ENCODE measurements at places on chromosomes 1 and 21. TPM values are rescaled to one million over a fixed set of nuclear protein-coding genes. Genes with fewer than 3 reads are reported as not detected.
A peak's percentile ranks its signal among the peaks of the same experiment; 100 is the strongest.

DNA sequence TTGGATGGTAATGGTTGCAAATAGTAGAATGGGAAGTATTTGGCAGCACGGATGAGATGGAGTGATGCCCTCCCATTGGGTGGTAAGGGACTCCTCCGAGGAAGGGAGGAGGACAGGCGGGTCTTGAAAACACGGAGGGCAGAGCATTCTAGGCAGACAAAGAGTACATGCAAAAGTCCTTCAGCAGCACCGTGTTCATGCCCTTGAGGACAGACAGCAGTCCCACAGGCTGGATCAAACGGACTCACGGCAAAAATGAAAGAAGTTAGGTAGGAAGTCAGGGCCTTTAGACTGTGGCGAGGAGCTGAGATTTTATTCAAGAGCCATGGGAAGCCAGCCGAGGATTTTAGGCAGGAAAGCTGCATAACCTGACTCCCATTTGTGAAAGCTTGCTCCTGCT is 253.9 kb downstream of the RHOU start:
- no peak for DNase-seq

- no peak for DNase-seq
Observed at GRCh38 chr1:16920951-16921350, 780 bp upstream of the CROCC start.

- DNase-seq, result peak; percentile 99
Observed at GRCh38 chr1:183635606-183636333, at the start of gene ARPC5. Gene ARPC5, minus strand, starts transcription at chr1:183635783. Its CDS starts 124 bp downstream, at chr1:183635659.

DNA sequence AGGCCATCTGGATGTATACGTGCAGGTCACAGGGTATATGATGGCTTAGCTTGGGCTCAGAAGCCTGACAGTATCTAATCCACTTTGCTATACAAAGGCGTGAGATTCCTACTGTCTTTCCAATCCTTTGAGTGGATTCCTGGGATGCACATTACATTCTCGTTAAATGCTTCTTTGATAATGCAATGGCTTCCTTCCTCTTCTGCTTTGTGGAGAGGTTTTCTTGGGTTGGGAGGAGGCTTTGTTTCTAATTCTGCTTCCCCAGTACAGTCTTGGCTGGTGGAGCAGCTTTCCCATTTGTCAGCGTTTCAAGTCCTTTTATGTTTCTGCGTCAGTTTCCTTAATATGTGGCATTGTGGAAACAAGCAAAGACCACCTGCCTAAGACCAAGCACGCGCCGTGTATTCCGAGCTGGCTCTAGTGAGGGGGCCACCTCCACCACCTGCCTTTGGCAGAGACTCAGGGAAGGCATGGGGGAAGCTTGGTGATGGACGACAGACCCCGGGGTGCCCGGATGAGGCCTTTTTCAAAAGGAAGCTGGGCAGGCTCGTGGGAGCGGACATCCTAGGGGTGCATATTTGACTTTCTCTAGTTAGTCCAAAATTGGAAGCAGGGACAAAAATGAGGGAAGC is 72.7 kb downstream of the WDR4 start:
- no peak for DNase-seq

GRCh38 chr1:209080170-209080781 is 503.2 kb upstream of the CAMK1G start:
- DNase-seq, result no peak

DNA sequence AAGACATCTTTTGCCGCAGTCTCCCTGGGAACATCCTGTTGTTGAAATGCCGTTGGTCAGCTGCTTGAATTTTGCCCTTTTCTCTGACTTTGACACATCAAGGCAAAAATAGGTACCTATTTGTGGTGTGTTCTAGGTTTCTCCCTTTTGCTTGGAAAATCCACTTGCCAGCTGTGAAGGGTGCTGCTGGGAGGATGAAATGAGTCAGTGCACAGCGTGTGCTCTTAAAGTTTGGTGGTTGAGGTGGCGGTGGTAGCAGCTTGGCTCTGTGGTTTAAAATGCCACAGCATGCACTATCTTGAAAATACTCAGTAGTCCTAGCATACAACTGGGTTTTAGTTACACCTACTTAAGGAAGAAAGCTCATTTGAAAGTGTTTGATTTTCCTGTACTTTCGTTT is 183.8 kb downstream of the DHRS3 start:
- peak; percentile 85 for DNase-seq

DNA sequence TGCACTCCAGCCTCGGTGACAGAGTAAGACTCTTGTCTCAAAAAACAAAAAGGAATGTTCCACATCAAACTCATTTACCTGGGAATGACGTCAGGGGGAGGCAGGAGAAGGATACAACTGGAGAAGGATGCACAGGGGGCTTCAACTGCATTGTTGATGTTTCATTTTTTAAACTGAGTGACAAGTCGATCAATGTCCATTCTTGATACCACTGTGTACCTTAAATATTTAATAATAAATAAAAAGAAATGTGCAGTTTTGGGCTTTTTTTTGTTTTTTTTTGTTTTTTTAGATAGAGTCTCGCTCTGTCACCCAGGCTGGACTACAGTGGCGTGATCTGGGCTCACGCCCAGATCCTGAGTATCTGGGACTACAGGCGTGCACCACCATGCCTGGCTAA is 35.8 kb downstream of the PLEKHO1 start:
- no peak for DNase-seq

The SPRR2F gene
- not detected for total RNA-seq

The COL16A1 gene
- total RNA-seq, result 0.79 TPM

The HSF2BP gene
- 0.44 TPM for total RNA-seq

The CRP gene
- not detected for total RNA-seq

The CA6 gene
- total RNA-seq, result not detected
